ENCODE measurements at places on chromosomes 1 and 21.

GRCh38 chr1:94154989-94155388, 34.0 kb upstream of the ABCA4 start:
- no peak for DNase-seq

DNA sequence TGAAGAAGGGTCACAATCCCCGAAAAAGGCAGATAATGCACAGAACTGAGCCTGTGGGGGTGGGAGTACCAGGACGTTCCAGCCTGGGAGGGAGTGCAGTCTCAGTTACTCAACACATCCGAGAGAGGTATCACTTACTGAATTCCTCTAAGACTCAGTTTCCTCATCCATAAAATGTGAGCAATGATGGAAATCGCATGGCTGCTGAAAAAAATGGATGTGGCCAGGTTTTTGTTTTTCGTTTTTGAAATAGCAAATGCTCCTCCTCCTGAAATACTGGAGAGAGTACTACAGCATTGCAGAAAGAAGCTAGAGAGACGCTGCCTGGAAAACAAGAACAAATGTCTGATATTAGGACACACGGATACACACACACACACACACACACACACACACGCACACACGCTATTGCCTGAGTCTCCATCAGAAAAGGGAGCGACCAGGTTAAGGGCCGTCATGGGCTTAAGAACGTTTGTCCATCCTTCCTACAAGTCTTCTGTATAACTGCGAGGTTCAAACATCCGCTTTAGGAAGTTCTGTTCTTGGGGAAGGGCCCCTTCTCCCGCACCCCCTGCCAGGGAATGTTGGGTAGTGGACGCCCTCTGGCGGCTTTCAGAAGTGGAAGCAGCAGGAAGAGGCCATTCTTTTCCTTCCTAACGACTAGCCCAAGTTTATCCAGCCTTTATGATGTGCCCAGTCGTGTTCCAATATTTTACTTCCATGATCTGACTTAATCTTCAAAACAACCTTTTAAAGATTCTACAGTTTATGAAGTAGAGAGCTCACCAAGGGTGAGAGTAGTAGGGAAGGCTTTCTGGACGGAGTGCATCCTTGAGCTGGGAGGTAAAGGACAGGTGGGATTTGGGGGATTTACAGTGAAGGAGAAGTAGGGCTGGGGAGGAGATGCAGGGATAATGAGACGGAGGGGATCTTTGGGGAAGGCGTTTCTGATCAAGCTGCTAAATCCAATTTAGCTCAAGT, 699 bp upstream of the NES start:
- peak; percentile 67 for DNase-seq

DNA sequence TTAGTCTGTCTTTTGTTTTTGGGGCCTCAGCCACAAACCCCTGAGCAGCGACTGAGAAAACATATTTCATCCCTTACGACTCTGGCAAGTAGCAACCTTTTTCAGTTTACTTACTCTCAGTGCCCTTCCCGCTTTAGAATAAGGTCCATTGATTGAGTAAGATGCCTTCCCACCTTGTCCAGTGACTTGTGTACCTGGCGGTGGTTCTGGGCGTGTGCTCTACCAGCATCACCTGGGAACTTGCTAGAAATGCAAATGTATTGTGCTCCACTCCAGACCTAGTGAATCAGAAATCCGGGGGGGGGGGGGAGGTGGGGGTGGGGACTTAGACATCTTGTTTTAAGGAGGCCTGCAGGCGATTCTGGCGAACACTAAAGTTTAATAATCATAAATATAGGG, 72.1 kb downstream of the S1PR1 start:
- no peak for DNase-seq

DNA sequence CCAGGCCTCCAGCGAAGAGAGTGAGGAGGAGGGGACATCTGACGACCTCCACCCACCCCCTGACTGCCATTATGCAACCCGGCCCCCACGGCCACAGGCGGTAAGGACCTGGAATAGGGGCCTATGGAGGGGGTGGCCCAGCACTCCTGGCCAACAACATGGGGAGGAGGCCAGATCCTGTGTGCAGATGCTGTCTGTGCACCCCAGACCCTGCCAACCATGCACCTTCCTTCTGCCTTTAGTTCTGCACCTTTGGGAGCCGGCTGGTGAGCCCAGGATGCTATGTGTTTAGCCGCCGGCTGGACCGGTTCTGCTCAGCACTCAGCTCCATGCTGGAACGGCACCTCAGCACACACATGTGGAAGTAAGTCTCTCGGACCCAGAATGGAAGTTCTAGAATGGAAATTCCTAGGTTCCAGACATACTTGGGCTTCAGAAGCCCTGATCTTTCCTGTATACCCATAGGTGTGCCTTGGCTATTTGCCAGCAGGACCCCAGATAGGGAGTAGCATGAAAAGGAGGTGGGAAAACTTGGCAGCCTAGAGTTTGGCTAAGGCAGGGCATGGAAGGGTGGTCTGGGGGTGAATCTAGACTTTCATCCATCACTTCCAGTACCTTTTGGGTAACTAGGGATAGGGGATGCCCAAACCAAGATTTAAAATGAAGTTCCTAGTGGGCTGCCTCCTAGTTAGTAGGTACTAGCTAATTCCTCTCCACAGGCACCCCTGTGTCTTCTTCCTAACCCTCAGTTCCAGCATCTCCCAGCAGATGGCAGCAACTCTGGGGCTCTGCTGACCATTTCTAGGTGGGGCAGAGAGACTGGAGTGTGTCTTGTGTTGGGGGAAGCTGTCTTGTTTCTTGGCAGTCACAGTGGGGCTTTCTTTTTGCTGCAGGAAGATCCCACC, 3.6 kb upstream of the CYB561D1 start:
- peak; percentile 73 for DNase-seq

DNA sequence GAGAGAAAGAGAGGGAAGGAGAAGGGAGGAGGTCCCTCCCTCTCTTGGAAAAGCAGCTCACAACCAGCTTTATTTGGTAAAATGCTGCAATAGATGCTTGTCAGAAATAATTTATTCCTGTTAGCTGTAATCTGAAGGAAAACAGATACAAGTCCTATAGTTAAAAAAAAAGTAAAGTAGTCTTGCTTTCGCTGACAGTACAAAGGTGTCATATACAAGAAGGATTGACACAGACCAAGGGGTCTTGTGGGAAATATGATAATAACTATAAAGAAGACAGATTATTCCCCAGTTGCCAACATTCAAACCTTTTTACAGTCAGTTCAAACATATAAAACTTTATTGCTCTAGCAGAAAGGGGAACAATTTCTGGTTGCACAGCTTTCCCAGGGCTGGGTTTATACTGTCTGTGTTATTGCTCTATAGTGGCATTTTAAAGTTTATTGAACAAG, 145.0 kb downstream of the PBX1 start:
- DNase-seq = no peak

DNA sequence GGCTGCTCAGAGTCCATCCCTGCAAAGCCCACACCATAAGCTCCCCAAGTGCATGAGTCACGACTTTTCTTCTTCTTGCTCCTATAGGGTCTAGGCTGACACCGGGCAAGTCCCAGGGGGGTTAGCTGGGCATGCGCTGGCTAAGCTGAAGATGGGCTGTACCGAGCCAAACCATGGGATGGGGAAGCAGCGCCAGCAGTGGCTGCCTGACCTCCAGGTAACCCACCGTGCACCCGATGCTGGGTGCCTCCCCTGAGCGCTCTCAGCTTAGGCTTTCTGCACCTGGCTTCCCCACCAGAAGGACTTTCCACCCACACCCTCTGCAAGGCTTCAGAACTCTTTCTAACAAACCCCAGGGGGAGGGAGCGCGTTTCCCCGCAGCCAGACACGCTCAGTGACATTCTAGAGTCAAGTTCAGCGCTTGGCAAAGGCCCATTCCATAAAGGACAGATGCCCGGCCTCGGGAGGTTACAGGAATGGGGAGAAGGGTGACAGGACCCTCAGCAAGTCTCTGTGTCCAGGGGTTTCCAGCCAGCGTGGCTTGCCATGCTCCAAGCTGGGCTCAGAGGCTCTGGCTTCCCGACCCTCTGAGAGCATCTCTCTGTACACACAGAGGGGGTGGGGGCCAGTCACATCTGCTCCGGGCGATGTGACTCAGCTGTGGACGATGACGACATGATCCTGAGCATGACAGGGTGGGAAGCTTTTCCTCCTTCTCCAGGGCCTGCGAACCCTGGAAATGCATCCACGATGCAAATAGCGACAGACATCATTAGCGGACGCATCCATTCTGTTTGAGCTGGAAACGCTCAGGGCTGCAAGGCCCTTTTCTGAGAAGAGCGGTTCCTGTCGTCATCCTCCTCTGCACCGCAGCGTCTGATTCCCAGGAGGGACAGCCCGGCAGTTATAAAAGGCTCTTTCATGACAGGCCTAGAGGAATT, 107.8 kb downstream of the SIK1 start:
- DNase-seq = peak; percentile 37

- DNase-seq = no peak
These were observed 96.7 kb downstream of the DYRK1A start for GRCh38 chr21:37463083-37463801.

- DNase-seq = no peak
These were observed 319.0 kb downstream of the MATN1 start for GRCh38 chr1:30404341-30404740.

GRCh38 chr1:46697053-46697452, 21.9 kb downstream of the EFCAB14 start:
- no peak for DNase-seq

GRCh38 chr1:23198373-23198772, 18.9 kb downstream of the HTR1D start:
- DNase-seq = no peak

GRCh38 chr1:8218351-8219092, 99.4 kb upstream of the SLC45A1 start:
- DNase-seq = no peak

Data from neural crest cell (in vitro differentiated cells).